ENCODE measurements at places on chromosomes 3 and 15. TPM values are rescaled to one million over a fixed set of nuclear protein-coding genes. Genes with fewer than 3 reads are reported as not detected.

The WDR49 gene
- polyA plus RNA-seq = 0.43 TPM

The NAALADL2 gene
- 2.0 TPM for polyA plus RNA-seq

The GABRB3 gene
- polyA plus RNA-seq = 4.7 TPM

The MRAS gene
- polyA plus RNA-seq = 30.9 TPM

The CNTN3 gene
- 3.8 TPM for polyA plus RNA-seq

GRCh38 chr15:66860844-66861243 is 158.8 kb downstream of the SMAD6 start:
- DNase-seq = no peak

DNA sequence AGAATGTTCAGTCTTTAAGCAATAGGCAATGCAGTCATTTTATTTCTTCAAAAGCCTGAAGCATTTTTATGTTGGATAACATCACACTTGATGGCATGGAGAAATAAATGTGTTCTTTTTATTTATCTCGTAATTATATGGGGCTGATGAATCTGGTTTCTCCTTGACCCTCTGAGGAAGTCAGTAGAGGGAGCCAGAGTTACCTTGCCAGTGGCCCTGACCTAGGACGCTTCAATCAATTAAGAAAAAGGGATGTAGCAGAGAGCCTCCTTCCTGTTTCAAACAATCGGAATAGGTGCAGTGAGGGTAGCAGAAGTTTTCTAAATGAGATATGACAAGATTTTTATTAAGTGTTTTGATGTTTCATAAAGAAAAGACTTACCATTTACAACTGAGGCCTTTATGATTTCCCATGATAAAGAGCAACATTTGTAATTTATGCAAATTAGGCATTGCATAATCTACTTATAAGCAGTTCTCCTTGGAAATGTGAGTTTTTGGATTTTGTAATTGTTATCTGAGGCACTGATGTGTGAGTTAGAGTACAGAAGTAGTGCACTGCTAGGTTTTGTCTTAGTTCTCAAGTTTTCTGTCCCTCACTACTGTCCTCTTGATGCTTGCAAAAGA is 129.1 kb downstream of the RAP2B start:
- no peak for DNase-seq

DNA sequence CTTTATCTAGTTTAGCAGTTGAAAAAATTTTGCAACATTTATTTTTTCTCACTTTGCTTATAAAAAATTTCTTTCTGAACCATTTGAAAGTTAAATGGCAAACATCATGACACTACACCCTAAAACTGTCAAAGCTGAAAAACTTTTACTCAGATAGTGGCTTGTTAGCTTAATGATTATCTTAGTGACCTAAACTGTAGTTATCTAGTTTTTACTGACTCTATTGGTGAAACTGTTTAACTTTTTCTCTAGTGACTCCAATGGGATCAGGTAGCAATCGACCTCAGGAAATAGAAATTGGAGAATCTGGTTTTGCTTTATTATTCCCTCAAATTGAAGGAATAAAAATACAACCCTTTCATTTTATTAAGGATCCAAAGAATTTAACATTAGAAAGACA is 13.3 kb downstream of the FBXO22 start:
- DNase-seq = no peak

GRCh38 chr3:177860184-177860583 is 662.9 kb upstream of the TBL1XR1 start:
- no peak for DNase-seq

DNA sequence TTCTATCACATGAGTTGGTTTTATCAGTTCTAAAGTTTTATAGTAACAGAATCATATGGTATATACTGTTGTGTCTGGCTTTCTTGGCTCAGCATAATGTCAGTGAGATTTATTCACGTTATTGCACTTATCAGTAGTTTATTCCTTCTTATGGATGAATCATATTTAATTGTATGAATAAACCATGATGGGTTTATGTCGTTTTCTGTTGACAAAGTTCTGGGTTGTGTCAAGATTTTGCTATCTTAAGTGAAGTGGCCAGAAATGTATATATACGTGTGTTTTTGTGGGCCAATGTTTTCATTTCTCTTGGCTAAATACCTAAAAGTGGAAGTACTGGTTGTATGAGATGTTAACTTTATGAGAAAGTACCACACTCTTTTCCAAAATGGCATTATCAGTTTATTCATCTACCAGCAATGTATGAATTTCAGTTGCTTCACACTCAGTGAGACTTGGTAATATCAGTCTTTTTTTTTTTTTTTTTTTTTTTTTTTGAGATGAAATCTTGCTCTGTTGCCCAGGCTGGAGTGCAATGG is 112.4 kb upstream of the DCBLD2 start:
- DNase-seq = no peak

- DNase-seq = no peak
These were observed 53.3 kb upstream of the ETV5 start for GRCh38 chr3:186162221-186162620.

DNA sequence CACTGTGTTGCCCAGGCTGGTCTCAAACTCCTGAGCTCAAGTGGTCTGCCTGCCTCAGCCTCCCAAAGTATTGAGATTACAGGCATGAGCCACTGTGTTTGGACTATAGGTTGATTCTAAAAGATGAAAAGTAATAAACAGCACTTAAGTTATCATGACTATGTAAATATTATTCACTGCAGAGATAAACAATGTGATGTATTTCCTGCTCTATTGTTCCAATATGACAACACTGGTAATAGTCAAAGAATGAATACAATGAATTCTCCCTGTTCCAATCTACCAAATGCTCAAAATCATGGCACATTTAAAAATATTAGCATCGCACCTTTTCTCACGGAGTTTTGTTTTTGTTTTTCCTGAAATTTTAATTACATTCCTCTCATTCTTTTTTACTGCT is 36.8 kb upstream of the TBL1XR1 start:
- no peak for DNase-seq

GRCh38 chr3:67362686-67363085 is 291.7 kb downstream of the SUCLG2 start:
- peak; percentile 47 for DNase-seq

- no peak for DNase-seq
These were observed 23.0 kb upstream of the CLDN1 start for GRCh38 chr3:190345027-190345821.

GRCh38 chr3:122299872-122300460 is 25.1 kb upstream of the CSTA start:
- DNase-seq = no peak

Data from kidney (tissue), 22 donors.